Psoas muscle (tissue), 8 donors: ENCODE measurements at places on chromosomes 11 and 22. TPM values are rescaled to one million over a fixed set of nuclear protein-coding genes. Genes with fewer than 3 reads are reported as not detected.

DNA sequence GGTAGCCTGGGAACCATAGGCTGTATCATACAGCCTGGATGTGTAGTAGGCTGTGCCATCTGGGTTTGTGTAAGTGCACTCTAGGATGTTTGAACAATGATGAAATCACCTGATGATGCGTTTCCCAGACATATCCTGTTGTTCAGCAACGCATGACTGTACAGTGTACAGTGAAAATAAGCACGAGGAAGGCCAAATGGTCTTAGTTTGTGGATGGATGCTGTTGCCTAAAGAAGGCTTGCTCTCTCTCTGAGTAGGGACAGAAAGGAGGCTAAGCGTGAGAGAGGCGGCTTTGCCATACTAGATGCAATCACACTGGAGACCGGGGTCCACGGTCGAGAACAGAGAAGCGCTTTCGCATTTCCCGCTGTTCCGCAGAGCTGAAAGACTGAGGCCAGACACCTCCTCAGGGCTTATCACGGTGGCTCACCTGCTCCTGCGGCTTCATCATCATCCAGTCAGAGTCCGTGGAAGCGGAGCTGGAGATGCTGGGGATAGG, 27.6 kb upstream of the APLP2 start:
- no peaks in the 10 kb centered on the region for H3K36me3 ChIP-seq
- DNase-seq = no peak
- no peak overlapping the region for H3K27ac ChIP-seq
- H3K4me1 ChIP-seq = no peaks in the 10 kb centered on the region

HBG1 gene
- total RNA-seq = not detected

- peak overlapping the region; percentile 46 for H3K27ac ChIP-seq
- H3K4me3 ChIP-seq = no peak overlapping the region
- H3K4me1 ChIP-seq = peaks cover 15% of the 10 kb centered on the region
- DNase-seq = peak; percentile 60
- no peaks in the 10 kb centered on the region for H3K36me3 ChIP-seq
- no peaks in the 10 kb centered on the region for H3K27me3 ChIP-seq
Observed at GRCh38 chr22:44360668-44361381, 48.1 kb upstream of the SHISAL1 start.

DNA sequence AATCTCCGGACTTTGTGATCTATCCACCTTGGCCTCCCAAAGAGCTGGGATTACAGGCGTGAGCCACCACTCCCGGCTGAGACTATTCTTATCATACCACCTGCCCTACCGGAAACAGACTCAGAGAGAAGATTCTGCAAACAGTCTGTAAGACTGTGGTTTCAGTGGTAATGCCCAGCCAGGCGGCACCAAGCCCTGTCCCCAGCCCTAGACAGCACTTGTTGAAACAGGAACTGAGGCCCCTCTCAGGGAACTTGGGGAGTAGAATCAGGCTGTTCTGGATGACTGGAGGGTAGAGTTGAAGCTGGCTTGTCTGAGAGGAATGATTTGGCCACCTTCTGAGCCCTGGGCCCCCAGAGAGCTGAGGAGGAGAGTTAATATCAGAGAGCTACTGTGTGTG, 1.3 kb upstream of the INSC start:
- H3K27ac ChIP-seq = no peak overlapping the region
- DNase-seq = no peak
- no peak overlapping the region for H3K4me3 ChIP-seq
- H3K4me1 ChIP-seq = peaks cover 5% of the 10 kb centered on the region

DNA sequence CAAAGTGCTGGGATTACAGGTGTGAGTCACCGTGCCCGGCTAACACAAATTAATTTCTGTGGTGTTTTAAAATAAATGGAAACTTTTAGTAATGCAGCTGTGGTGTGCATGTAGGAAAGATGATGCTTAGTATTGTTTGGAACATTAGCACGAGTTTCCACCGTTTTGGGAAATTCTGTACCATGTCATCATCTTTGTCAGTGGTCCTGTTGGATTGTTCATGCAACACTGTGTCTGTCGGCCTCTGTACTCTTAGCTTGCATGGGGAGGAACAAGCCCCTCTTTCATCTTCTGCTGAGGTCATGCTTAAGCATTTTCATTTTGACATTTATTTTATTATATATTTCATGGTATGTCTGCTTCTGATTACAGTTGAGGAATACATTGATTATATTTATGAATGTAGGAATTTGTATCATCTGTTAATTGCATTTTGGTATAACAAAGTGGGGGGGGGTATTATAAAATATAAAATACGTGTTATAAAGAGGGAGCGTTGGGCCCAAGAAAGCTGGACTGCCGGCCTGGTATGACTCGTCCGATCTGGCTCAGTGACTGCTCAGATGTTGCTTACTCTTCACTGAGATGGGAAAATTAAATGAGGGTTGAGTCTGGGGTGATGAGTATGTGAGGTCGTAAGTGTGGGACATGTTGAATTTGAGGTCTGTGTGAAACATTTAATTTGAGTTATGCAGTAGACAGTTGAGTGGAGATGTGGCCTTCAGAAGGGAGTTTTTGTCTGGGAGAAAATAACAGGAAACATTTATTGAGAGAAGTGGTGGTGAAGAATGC, 28.7 kb downstream of the CECR2 start:
- peaks cover 48% of the 10 kb centered on the region for H3K4me1 ChIP-seq
- DNase-seq = no peak
- H3K36me3 ChIP-seq = no peaks in the 10 kb centered on the region
- no peaks in the 10 kb centered on the region for H3K27me3 ChIP-seq

DNA sequence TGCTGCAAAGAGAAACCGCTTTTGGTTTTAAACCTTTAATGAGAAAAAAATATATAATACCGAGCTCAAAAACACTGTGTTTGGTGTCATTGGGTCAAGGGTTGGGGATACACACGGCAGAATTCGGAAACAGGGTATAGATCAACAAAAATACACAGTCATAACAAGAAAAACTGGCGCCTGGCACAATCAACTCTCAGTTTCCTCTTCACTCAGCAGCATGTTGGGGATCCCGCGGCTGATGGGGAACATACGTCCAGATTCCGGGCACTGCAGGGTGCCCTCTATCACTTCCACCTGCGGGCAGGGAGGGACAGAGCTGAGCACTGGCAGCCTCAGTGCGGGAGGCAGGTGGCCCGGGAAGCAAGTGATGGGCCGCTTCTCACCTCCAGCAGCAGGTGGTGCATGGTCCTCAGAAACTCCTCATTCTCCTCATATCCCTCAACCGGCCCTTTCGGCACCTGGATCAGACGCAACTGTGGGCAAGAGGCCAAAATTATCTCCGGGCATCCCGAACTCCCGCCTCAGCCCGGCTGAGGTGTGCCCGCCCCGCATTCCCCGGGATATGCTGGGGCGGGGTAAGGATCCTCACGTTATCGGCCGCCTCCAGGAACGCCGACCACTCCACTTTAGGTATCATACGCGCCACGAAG, 561 bp downstream of the TRMT112 start:
- no peaks in the 10 kb centered on the region for H3K27me3 ChIP-seq
- H3K4me3 ChIP-seq = peak overlapping the region; percentile 86
- peaks cover 24% of the 10 kb centered on the region for H3K4me1 ChIP-seq
- peaks cover 33% of the 10 kb centered on the region for H3K36me3 ChIP-seq

DNA sequence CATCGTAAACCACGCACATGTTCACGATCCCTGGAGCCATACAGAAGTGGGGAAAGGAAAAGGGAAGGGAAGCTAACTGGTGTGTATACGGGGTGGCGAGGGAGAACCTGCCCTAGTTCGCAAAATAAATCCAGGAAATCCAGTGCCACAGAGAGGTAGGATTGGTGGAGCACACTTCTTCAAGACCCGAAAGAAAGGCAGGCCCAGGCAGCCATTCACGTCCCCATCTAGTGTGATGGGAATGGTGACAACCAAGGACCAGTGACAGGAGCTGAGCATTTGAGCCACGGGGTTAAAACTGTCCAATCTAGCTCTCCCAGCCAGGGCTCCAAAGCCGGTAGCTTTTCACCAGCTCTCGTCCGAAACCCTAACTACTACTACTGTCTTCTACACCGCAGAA, 53.7 kb downstream of the IGSF9B start:
- H3K27me3 ChIP-seq = no peaks in the 10 kb centered on the region
- H3K36me3 ChIP-seq = no peaks in the 10 kb centered on the region

GRCh38 chr11:133714471-133715375, 130.6 kb downstream of the SPATA19 start:
- no peaks in the 10 kb centered on the region for H3K4me1 ChIP-seq
- no peak overlapping the region for H3K27ac ChIP-seq
- no peak overlapping the region for H3K4me3 ChIP-seq
- DNase-seq = no peak

DNA sequence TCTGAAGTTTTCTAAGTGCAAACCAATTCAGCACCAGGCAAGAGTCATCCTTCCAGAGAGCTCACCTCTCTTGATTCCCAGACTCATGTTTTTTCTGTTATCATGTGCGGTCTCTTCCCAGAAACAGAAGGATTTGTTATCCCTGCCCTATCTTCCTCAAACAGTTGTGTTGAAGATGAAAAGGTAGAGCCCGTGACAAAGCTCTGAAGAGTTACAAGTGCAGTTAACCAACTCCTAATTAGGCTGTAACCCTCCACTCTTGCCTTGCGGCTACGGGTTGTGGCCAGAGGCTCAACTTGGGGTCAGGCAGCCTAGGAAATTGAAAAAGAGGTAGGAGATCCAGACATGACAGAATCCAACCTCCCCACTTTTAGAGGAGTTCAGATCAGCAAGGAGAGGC, 76.2 kb upstream of the CADM1 start:
- H3K4me1 ChIP-seq = no peaks in the 10 kb centered on the region
- no peak overlapping the region for H3K27ac ChIP-seq
- no peak for DNase-seq
- no peak overlapping the region for H3K4me3 ChIP-seq
- no peaks in the 10 kb centered on the region for H3K27me3 ChIP-seq

DNA sequence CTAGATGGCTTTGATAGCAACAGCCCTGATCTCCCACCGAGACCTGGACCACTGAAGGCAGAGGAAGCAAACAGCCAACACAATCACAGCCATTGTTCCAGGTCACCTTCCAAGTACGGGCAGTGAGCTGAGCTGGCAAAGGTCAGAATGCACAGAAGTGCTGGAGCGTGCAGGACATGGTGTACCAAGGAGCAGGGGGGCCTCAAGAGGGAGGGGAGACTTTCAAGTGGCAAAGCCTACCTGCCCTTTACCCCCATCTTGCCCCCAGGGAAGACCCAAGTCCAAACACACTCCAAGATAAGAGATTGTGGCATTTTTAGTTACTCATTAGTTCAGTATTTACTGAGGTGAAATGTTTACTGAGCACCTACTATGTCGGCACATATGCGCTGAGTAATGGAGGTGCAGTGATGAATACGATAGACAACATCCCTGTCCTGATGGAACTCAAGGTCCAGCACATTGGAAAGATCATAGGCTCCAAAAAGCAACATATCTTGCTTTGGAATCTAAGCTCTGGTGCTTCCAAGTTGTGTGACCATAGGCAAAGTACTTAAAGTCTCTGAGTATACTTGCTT, 26.0 kb upstream of the TTC12 start:
- H3K27ac ChIP-seq = no peak overlapping the region
- H3K4me1 ChIP-seq = no peaks in the 10 kb centered on the region
- no peak overlapping the region for H3K4me3 ChIP-seq
- H3K27me3 ChIP-seq = peaks cover 8% of the 10 kb centered on the region
- DNase-seq = no peak

GRCh38 chr11:7555052-7555699, 41.4 kb downstream of the PPFIBP2 start:
- H3K4me1 ChIP-seq = peaks cover 28% of the 10 kb centered on the region
- H3K4me3 ChIP-seq = no peak overlapping the region
- peak; percentile 94 for DNase-seq

- H3K36me3 ChIP-seq = peaks cover 81% of the 10 kb centered on the region
- no peak for DNase-seq
- H3K4me3 ChIP-seq = no peak overlapping the region
- peak overlapping the region; percentile 64 for H3K27ac ChIP-seq
- H3K27me3 ChIP-seq = no peaks in the 10 kb centered on the region
Observed at GRCh38 chr11:57800444-57801182, 39.0 kb downstream of the CTNND1 start.

- DNase-seq = no peak
- no peaks in the 10 kb centered on the region for H3K36me3 ChIP-seq
- H3K27ac ChIP-seq = no peak overlapping the region
Observed at GRCh38 chr11:131951121-131951520, 580.7 kb downstream of the NTM start.

DNA sequence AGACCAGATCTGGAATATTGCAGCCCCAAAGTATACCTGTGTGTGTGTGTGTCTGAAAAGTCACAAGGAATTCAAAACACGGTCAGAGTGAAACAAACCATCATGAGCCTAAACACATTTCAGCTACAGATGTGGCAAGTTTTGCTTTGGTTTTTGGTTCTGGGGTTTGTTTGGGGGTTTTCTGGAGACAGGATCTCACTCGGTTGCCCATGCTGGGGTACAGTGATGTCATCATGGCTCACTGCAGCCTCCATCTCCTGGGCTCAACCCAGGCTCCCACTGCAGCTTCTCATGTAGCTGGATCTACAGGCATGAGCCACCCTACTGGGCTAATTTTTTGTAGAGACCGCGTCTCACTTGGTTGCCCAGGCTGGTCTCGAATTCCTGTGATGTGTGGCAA, 41.4 kb upstream of the PHF21A start:
- no peak for DNase-seq
- no peaks in the 10 kb centered on the region for H3K4me1 ChIP-seq
- H3K4me3 ChIP-seq = no peak overlapping the region
- H3K27ac ChIP-seq = no peak overlapping the region
- H3K27me3 ChIP-seq = no peaks in the 10 kb centered on the region
